ENCODE measurements at places on chromosomes 5 and 9. TPM values are rescaled to one million over a fixed set of nuclear protein-coding genes. Genes with fewer than 3 reads are reported as not detected.

The SLC36A2 gene
- 0.29 TPM for total RNA-seq

The SLIT3 gene
- total RNA-seq: 71.1 TPM

The FOXD4L6 gene
- total RNA-seq: 0.15 TPM

The C8G gene
- 0.88 TPM for total RNA-seq

The SAXO1 gene
- total RNA-seq: 0.15 TPM

The HSD17B3 gene
- 0.76 TPM for total RNA-seq

DNA sequence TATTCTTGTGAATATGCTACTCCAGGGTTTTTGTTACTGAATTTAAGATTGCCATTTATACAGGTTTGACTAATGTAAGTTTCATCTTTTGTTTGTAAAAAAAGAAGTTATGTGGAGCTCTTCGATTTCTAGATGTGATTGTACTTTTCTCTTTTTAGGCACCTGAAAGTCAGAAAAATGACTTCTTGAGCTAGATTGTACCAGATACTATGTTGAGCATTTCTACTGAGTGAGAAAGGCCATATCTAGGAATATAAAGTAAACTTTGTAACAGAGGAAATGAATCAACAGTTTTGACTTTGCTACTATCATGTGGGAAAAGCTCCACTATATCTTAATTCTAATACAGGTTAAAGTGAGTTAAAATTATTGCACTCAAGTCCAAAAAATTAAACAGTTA is 25.1 kb downstream of the SMC5 start:
- DNase-seq: no peak

DNA sequence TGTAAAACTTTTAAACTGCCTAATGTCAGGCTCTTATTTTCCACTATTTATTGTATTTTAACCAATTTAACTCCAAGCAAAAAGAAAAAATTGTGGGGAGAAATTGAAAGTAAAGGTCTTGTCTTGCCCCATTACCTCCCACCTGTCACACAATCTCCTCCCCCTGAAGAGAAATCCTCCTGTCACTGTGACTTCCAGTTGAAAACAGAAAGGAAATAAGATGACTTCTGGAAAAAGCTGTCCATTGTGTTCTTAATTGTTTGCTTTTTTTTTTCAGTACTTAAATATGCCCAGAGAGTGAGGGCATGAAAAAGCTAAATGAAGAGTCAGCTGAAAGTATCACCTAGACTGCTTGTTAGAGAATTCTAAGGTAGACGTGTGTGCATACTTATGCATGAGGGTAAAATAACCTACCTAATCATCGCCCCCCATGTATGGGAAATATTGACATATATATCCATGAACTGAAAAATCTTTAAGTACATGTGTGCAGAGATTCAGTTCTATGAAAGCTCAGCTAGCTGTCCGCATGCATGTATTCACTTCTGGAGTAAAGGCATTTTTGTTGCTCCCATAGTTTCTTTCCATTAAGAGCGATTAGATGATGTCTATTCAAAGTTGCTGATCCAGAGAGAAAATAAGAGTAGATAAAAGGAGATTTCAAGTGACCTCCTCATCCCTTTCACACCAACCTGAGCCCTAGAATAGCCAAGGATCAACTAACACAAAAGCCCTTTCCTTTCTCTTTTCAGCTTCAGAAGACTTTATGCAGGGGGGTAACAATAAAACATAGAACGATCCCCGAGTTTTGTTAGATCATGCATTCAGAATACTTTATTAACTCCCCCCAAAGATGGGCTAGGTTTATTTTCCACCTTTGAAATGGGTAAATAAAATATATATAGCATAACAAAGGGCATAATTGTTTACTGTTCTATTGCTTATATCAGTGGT is 5.3 kb downstream of the NR2F1-AS1 start:
- no peak for DNase-seq

- DNase-seq: no peak
Observed at GRCh38 chr5:165258197-165258771, 1752.9 kb downstream of the MAT2B start.

DNA sequence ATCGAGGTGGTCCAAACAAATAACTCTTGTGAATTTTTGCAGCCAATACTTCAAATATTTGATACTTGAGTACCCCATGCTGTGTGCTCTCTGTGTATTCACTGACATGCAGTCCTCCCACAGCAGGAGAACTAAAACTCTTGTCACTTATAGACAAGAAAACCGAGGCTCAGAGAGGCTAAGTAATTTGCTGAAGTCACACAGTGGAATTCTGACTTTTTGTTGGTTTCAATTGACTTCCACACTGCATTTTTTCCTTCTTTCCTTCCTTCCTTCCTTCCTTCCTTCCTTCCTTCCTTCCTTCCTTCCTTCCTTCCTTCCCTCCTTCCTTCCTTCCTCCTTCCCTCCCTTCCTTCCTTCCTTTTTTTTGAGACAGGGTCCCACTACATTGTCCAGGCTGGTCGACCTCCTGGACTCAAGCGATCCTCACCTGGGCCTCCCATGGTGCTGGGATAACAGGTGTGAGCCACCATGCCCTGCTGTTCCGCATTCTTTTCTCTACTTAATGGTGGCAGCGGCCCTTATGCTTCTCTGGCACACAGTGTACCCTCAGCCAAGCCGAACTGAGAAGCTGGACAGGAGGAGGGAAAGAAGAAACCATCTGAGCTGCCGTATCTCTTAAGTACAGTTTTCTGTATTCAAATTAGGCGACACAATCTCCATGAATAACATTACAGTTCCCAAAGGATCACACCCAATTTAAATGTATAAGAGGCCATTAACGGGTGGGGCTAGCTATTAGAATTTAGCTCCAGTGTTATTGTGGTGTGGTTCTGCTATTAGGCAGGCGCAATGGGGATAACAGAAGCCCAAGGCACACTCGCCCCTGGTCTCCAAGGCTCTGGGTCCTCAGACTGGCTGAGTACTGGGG is 38.4 kb upstream of the GRHPR start:
- no peak for DNase-seq

- DNase-seq: no peak
Observed at GRCh38 chr9:136329211-136329627, 1.9 kb downstream of the GPSM1 start.

DNA sequence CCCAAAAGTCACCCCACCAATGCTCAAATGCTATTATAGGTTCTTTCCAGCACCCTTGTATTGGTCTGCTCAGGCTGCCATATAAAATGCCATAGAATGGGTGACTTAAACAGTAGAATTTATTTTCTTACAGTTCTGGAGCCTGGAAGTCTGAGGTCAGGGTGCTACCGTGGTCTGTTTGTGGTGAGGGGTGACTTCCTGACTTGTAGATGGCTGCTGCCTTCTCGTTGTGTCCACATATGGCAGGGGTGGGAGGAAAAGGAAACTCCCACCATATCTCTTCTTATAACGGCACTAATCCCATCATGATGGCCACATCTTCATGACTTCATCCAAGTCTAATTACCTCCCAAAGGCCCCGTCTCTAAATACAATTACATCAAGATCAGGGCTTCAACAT is 257.8 kb upstream of the TARS1 start:
- no peak for DNase-seq

DNA sequence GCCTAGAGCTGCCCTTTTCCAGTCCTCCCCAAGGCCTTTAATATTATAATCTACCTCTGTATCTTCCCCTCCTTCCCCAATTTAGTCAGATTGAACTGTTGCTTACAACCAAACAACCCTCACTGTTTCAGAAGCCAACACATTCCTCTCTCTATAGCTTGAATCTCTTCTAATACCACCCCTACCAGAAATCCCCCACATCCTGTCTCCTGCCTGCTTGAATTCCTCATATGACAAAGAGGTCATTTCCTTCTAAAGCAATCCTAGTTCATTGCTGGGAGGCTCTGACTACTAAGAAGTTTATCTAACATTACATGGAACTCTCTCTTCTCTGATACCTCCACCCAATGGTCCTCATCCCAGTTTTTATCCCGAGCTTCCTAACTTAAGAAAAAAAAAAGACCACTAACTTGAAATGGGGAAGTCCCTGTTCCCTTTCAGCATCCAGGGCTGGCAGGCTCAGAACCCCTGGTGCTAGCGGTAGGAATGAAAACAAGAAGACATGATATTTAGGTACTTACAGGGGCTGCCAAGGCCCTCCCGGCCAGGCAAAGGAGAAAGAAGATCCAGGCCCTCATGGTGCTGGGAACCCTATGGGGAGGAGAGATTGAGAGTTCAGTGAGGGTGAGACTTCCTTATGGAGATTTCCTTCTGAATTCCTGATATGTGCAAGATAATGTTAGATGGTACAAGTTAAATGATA is 11.0 kb downstream of the SPARC start:
- no peak for DNase-seq

DNA sequence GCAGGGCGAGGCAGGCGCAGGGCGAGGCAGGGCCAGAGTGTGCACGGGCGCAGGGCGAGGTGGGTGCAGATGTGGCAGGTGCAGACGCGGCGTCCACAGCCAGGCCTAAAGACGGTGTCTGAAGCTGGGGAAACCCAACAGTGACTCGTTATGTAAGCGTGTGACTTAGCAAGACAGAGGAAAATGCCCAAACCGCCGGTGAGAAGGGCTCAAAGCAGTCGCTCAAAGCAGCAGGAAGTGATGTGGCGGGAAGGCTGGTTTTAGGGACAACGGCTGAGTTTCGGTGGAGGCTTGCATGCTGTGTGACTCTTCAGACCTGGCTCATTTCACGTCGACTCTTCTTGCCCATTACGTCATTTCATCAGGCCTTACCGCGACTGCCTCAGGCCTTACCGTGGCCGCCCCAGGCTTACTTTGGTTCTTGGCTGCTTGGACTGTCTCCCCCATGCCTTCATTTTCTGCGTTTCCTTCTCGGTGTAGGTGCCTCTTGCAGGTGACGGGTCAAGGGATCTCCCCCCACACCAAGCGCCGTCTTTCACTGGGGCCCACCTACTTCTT is 50.5 kb upstream of the EXOC3 start:
- peak; percentile 17 for DNase-seq

DNA sequence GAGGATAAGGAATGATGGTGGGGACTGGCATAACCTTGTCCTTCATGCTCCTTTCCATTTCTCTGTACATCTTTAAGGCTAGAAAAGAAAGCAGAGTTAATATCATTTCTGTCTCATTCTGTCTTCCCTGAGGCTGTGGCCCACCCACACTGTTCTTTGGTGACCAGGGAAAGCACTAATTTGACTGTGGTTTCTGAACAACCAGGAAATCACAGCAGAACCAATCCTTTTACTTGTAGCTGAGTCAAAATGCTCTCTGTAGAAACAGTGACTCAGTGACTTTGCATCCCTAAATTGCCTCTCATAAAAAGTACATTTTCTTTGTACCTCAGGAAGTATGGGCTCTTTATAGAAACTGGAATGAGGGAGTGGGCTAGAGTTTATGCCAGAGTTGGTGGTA is 28.1 kb downstream of the IL33 start:
- DNase-seq: no peak

GRCh38 chr9:14640967-14641366 is 52.3 kb downstream of the ZDHHC21 start:
- no peak for DNase-seq

GRCh38 chr5:68587171-68587570 is 371.6 kb downstream of the PIK3R1 start:
- DNase-seq: no peak

GRCh38 chr5:155274484-155274883 is 260.9 kb downstream of the KIF4B start:
- DNase-seq: no peak

DNA sequence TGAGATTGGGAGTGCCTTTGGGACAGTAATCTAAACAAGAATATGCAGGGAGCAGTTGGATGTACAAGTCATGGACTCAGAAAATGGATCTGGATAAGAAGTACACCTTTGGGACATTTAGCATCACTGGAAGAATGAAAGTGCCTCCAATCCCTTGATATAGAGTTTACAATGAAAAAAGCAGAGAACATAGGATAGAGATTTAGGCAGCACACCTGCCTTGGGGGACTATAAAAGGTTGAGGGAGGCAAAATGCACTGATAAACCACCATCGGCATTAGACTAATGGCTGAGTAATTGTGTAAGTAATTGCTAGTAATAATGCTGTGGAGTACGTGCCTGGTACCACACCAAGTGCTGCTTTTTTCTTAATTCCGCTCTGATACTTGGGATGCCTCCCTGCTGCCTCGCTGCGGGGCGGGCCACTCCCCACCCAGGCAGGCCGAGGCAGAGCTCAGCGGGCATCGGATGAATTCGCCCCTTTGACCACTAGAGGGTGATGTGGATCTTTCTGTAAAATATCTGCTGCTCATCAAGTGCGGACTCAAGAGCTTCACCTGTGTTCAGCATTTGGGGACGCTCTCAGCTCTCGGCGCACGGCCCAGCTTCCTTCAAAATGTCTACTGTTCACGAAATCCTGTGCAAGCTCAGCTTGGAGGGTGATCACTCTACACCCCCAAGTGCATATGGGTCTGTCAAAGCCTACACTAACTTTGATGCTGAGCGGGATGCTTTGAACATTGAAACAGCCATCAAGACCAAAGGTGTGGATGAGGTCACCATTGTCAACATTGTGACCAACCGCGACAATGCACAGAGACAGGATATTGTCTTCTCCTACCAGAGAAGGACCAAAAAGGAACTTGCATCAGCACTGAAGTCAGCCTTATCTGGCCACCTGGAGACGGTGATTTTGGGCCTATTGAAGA is 99.9 kb downstream of the ANKRD18B start:
- peak; percentile 53 for DNase-seq

GRCh38 chr5:135458921-135459331 is 6.8 kb upstream of the TIFAB start:
- DNase-seq: peak; percentile 42

DNA sequence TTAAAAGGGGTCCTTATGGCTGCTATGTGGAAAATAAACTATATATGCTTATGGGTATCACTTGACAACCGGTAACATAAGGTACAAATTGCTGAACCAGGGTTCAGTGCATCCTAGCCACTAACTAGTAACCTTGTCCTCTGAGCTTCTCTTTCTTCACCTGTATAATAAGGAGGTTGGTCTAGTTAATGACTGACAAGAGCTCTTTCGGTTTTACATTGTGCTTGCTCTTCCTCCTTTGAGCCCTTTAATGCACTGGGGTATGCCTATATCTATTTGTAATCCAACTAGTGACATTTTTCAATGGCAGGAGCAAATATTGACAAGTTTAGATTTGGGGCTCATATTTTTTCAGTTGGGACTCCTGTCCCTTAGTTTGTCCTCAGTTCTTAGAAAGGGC is 66.1 kb downstream of the NPR3 start:
- no peak for DNase-seq

DNA sequence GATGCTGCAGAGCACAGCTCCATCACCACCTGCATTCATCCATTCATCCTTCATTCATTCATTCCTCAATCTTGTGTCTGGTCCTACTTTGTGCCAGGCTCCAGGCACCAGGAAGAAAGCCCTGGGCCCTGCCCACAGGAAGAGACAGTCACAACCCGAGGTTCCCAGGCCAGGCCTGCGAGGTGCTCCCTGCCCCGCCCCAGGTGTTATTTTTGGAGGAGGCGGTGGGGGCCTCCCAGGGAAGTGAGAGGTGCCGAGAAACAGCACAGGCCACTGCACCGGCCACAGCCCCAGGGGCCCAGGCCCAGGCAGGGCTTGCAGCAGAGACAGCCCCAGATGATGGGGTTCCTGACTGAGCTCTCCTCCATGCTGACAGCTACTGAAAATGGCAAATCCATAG is 33.4 kb downstream of the VAV2 start:
- no peak for DNase-seq
